ENCODE measurements at places on chromosomes 5 and 9.
A peak's percentile ranks its signal among the peaks of the same experiment; 100 is the strongest.

- no peak overlapping the region for H3K27ac ChIP-seq
- H3K27me3 ChIP-seq, result no peaks in the 10 kb centered on the region
- H3K4me3 ChIP-seq, result no peak overlapping the region
- DNase-seq, result no peak
- H3K36me3 ChIP-seq, result no peaks in the 10 kb centered on the region
Observed at GRCh38 chr5:2102819-2103776, 220.4 kb upstream of the IRX4 start.

GRCh38 chr5:176608937-176609723 is 826 bp downstream of the GPRIN1 start:
- H3K4me1 ChIP-seq, result peaks cover 3% of the 10 kb centered on the region
- H3K4me3 ChIP-seq, result peak overlapping the region; percentile 40
- no peaks in the 10 kb centered on the region for H3K27me3 ChIP-seq
- no peaks in the 10 kb centered on the region for H3K36me3 ChIP-seq
- no peak overlapping the region for H3K27ac ChIP-seq
- no peak for DNase-seq

DNA sequence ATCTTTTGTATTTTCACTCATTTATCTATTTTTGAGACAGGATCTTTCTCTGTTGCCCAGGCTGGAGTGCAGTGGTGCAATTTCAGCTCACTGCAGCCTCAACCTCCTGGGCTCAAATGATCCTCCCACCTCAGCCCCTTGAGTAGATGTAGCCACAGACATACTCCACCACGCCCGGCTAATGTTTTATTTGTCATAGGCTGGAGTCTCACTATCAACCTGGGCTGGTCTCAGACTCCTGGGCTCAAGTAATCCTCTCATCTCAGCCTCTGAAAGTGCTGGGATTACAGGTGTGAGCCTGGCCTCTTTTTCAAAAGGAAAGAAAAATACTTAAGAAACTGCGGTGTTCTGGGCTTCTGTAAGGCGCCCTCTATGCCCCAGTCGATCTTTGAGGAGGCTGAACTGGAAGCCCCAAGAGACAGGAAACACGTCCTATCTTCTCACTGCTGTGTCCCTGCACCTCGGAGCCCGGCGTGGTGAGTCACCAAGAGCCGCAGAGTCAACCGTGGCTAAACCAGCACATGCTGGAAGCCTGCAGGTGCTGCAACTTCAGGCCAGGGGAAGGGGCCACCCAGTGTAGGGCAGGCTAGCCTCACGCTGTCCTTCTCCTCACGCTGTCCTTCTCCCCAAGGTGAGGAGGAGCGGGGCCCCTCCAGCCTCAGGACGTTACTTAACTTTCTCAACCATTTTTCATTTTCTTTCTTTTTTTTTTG is 15.2 kb upstream of the LHX3 start:
- DNase-seq, result no peak
- H3K4me3 ChIP-seq, result no peak overlapping the region
- H3K27ac ChIP-seq, result no peak overlapping the region
- no peaks in the 10 kb centered on the region for H3K27me3 ChIP-seq
- peaks cover 7% of the 10 kb centered on the region for H3K4me1 ChIP-seq

- no peaks in the 10 kb centered on the region for H3K4me1 ChIP-seq
- no peaks in the 10 kb centered on the region for H3K36me3 ChIP-seq
- H3K27me3 ChIP-seq, result no peaks in the 10 kb centered on the region
- no peak for DNase-seq
- H3K4me3 ChIP-seq, result no peak overlapping the region
- H3K27ac ChIP-seq, result no peak overlapping the region
Observed at GRCh38 chr5:83554133-83554532, 82.6 kb downstream of the VCAN start.

DNA sequence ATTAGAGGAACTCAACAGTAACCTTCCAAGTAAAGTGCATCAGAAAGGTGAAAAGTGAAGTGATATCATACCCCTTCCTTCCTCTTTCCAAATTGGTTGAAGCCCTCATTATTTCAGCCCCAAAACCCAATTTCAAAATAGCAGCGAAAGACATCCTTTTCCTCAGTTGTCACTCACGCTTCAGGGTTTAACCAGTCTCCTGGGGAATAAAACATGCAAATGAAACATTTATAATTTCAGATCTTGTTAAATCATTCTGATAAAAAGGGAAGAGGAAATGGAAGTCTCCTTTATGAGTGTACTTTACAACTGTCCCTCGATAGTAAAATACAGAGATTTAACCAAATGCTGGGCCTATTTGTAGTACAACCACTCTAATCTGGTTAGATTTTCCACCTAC is 22.5 kb downstream of the TRPM6 start:
- H3K4me1 ChIP-seq, result no peaks in the 10 kb centered on the region
- H3K27me3 ChIP-seq, result no peaks in the 10 kb centered on the region
- H3K27ac ChIP-seq, result no peak overlapping the region
- H3K4me3 ChIP-seq, result no peak overlapping the region
- DNase-seq, result no peak
- no peaks in the 10 kb centered on the region for H3K36me3 ChIP-seq

- H3K27ac ChIP-seq, result no peak overlapping the region
- H3K4me1 ChIP-seq, result peaks cover 22% of the 10 kb centered on the region
- H3K4me3 ChIP-seq, result no peak overlapping the region
- DNase-seq, result no peak
Observed at GRCh38 chr9:131841765-131842318, 102.0 kb upstream of the RAPGEF1 start.

- no peak overlapping the region for H3K27ac ChIP-seq
- H3K27me3 ChIP-seq, result no peaks in the 10 kb centered on the region
- no peak overlapping the region for H3K4me3 ChIP-seq
- no peaks in the 10 kb centered on the region for H3K36me3 ChIP-seq
Observed at GRCh38 chr9:106104887-106105286, 410.5 kb downstream of the TMEM38B start.

- H3K4me3 ChIP-seq, result no peak overlapping the region
- H3K4me1 ChIP-seq, result no peaks in the 10 kb centered on the region
- no peak overlapping the region for H3K27ac ChIP-seq
- H3K36me3 ChIP-seq, result no peaks in the 10 kb centered on the region
- H3K27me3 ChIP-seq, result no peaks in the 10 kb centered on the region
Observed at GRCh38 chr9:99253772-99254431, 31.8 kb downstream of the SEC61B start.

DNA sequence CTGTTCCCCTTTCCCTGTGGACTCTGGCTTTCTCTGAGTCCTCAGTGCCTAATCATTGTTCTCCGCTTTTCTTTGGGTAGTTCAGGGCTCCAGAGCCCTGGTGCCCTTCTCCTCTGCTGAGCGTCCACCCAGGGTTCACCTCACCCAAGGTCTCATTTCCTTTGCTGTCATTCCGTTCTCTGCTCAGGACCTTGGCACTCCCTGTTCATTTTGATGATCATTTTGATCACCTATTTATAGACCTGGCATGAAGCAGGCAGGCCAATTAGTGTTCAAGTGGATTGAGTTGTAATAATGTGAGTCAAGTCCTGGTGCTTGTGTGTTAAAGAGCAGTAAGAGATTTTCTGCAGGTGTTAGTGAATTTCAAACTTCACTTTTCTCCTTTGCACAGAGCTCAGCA is 3.6 kb downstream of the TRIO start:
- no peaks in the 10 kb centered on the region for H3K27me3 ChIP-seq
- no peak for DNase-seq
- H3K27ac ChIP-seq, result no peak overlapping the region
- peaks cover 5% of the 10 kb centered on the region for H3K4me1 ChIP-seq
- no peak overlapping the region for H3K4me3 ChIP-seq
- no peaks in the 10 kb centered on the region for H3K36me3 ChIP-seq

- DNase-seq, result no peak
- H3K27ac ChIP-seq, result no peak overlapping the region
- H3K4me3 ChIP-seq, result no peak overlapping the region
- H3K4me1 ChIP-seq, result no peaks in the 10 kb centered on the region
- H3K36me3 ChIP-seq, result no peaks in the 10 kb centered on the region
- no peaks in the 10 kb centered on the region for H3K27me3 ChIP-seq
Observed at GRCh38 chr5:158739951-158740757, 359.6 kb downstream of the EBF1 start.

GRCh38 chr5:135930949-135931295 is 23.9 kb downstream of the LECT2 start:
- no peak overlapping the region for H3K4me3 ChIP-seq
- H3K27me3 ChIP-seq, result peaks cover 19% of the 10 kb centered on the region
- peaks cover 3% of the 10 kb centered on the region for H3K4me1 ChIP-seq
- DNase-seq, result no peak
- no peak overlapping the region for H3K27ac ChIP-seq

- H3K4me3 ChIP-seq, result no peak overlapping the region
- DNase-seq, result no peak
- H3K27me3 ChIP-seq, result peaks cover 6% of the 10 kb centered on the region
- H3K36me3 ChIP-seq, result no peaks in the 10 kb centered on the region
- H3K27ac ChIP-seq, result no peak overlapping the region
Observed at GRCh38 chr5:14188778-14189177, 45.6 kb downstream of the TRIO start.

GRCh38 chr5:40486437-40487275 is 193.1 kb upstream of the PTGER4 start:
- H3K4me1 ChIP-seq, result peaks cover 7% of the 10 kb centered on the region
- H3K36me3 ChIP-seq, result no peaks in the 10 kb centered on the region
- DNase-seq, result peak; percentile 35
- no peak overlapping the region for H3K27ac ChIP-seq
- H3K4me3 ChIP-seq, result peak overlapping the region; percentile 8
- H3K27me3 ChIP-seq, result no peaks in the 10 kb centered on the region

DNA sequence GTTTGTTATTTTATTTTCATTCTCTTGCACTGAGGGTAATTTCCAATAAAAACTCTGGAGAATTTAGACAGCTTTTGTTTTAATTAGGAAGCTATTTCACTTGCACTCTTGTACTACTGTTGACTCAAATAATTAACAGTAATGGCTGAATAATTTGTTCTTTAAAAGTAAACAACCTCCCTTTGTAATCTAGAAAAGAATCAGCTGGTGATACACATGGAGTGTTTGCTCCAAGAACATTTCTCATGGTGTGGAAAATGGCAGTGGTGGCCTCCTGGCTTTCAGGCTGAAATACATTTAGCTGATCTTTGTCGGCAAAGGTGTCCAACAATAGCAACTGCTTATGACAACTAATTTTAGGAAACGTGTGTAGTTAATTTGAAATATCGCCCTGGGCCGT is 129.4 kb downstream of the C9orf152 start:
- H3K27ac ChIP-seq, result no peak overlapping the region
- no peak overlapping the region for H3K4me3 ChIP-seq
- H3K27me3 ChIP-seq, result no peaks in the 10 kb centered on the region
- peaks cover 2% of the 10 kb centered on the region for H3K4me1 ChIP-seq

- H3K27ac ChIP-seq, result no peak overlapping the region
- H3K4me1 ChIP-seq, result no peaks in the 10 kb centered on the region
- H3K36me3 ChIP-seq, result no peaks in the 10 kb centered on the region
- H3K27me3 ChIP-seq, result no peaks in the 10 kb centered on the region
- H3K4me3 ChIP-seq, result no peak overlapping the region
- DNase-seq, result no peak
Observed at GRCh38 chr5:57382655-57383054, 100.0 kb downstream of the ACTBL2 start.

DNA sequence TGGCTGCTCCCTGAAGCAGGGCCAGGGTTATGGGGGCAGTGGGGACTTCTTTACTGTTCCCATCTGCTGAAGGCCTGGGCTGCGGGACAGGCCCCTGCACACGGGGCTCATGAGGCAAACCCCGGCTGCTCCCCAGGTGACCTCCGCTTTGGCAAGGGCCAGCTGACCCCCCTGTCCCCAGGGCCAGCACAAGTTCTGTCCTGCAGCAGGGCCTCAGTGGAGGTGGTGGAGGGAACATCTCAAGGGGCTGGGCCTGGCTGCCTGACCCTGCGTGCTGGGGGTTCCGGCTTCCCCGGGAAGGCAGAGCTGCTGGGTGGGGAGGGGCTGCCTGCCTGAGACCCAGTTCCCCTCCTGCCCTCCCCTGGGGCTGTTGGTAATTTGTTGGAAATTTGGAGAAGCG is 67.4 kb upstream of the RNU6ATAC start:
- H3K4me1 ChIP-seq, result no peaks in the 10 kb centered on the region
- no peak overlapping the region for H3K4me3 ChIP-seq
- H3K27me3 ChIP-seq, result no peaks in the 10 kb centered on the region

Data from effector memory CD4-positive, alpha-beta T cell (primary cell).